Activated T-helper 17 cell treated with anti-CD3 and anti-CD28 coated beads, Interleukin-2, amount 50 U/mL, for 72 hours (primary cell): ENCODE measurements at places on chromosomes 1 and 21. TPM values are rescaled to one million over a fixed set of nuclear protein-coding genes. Genes with fewer than 3 reads are reported as not detected.

CYP4A11 gene
- total RNA-seq: not detected

RIIAD1 gene
- not detected for total RNA-seq

DNA sequence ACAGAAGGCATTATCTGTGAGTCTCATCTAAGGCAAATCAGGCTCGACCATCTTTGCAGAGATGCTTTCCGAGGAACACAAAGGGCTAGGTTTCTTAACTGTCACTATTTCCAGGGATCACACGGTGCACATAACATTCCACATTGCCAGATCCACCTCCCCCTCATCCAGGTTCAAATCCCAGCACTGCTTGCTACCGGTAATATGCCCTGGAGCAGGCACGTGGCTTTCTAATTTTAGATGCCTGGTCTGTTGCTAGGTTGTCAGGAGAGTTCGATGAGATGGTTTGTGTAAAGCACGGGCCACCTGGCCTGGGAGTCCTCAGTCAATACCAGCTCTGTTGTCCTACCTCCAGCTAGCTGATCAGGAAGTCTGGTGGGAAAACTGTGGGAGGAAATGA is 598.6 kb downstream of the NPHP4 start:
- no peak for ATAC-seq

- ATAC-seq: no peak
Observed at GRCh38 chr1:118945489-118945888, 42.7 kb downstream of the TBX15 start.

DNA sequence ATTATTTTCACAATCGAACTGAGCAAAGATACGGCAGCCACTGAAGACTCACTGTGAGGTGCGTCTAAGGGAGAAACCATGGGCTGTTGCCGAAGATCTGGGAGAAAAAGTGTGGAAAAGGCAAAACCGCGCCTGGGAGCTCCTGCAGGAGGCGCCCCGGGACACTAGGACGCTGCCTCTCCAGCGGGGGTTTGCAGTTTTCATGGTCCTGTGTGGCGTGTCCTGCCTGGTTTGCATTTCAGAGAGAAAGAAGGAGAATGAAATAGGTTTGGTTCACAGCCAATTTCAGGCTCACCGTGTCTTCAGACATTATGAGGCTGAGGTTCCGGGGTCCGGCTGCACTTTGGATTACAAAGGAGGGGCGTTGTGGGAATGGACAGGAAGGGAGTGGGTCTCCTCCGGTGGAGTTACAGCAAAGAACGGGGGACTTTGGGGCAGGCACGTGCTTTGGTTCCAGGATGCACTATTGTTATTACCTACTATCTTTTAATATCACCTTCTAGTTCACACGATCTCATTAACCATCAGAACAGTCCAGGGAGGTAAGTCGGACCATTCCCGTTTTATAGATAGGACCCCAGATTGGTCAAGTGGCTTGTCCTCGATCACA is 179.8 kb downstream of the DYRK1A start:
- ATAC-seq: no peak

- no peak for ATAC-seq
Observed at GRCh38 chr1:65538664-65539063, 118.2 kb downstream of the LEPR start.

GRCh38 chr1:81424061-81424460 is 376.7 kb upstream of the ADGRL2 start:
- no peak for ATAC-seq

DNA sequence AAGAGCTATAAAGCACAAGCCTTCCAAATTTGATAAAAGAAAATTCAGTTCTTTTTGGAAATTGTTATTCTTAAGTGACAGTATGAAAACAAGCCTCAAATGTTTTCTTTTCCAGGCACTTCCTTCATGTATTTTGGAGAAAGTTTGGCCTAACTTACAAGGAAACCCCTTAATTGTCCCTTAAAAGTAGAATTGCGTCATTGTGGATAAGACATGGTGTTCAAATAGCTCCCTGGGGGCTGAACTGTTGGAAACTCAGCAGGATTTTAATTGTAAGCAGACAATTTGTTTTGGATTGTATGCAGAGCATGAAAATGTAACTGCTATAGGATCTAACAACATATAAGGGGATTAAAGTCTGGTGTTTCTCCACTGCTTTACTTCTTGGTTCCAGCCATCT is 35.4 kb upstream of the FGGY start:
- ATAC-seq: no peak

DNA sequence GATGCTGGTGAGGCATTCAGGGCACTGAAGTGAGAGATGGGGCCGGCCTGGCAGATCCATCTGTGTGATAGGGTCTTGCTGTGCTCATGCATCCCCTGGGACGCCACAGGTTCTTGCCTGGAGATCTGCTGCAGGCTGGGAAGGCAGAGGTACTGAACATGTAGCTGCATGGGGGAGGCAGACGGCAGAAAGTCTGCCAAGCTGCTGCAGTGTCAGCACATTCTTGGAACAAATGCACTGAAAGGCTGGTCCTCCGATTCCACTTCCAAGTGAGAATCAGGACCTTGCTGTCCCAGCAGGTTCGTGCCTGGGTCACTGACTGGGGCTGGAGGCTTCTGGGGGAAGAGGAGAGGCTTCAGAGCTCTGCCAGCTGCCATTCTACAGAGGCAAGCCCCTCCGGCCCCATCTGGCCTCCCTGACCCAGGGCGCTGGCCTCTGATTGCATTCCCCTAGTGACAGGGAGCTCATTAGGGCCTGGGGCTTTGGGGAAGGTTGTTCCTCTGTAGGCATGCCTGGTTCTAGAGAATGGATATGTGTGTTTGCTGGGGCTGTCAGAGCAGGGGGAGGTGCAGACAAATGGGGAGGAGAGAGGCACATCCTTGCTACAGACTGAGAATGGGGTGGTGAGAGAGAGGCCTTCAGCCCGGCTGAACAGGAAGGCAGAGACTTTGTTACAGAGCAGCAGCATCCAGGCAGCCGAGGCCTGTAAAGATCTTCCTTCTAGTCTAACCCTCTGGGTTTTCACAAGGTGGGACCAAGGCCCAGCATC is 174.0 kb downstream of the TRABD2B start:
- ATAC-seq: no peak

DNA sequence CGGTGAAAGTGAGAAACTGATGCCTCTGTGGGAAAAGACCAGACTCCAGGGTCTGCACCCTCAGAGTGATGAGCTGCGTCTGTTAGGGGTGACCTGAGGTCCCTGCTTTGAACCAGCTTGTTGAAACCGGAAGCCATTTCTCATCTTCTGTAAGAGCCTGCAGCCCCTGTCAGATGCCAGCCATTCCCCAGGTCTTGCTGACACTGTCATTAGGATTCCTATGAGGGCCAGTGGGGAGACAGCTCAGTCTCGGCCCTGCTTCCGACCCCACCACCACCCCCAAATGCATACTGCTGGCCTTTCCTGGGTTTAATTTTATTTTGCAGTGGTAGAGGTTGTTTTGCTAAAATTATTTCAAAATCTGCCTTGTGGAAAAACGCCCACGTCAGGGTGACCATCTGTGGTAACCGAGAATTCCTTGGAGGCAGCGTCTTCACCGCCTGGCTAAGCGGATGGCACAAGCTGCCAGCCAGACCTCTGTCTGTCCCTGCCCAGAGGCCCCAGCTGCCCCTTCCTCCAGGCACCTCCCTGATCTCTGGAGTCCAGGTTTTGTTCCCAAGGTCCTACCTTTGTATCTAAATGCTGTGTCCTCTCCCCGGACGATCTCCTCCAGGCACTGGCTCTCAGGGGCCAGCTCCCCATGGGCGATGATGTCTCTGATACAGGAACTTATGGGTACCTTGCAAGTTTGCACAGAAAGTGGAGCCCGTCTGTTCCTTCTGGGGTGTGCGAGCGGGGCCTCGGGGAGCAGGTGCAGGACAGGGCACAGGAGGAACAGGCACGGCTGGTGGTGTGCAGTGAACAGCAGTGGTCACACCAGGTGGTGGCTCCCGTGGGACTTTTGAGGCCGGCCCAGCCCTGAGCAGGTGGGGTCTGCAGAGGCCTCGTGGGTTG is 49.9 kb downstream of the PRKCZ start:
- no peak for ATAC-seq

GRCh38 chr21:41865002-41865777 is 14.0 kb downstream of the PRDM15 start:
- peak; percentile 59 for ATAC-seq

DNA sequence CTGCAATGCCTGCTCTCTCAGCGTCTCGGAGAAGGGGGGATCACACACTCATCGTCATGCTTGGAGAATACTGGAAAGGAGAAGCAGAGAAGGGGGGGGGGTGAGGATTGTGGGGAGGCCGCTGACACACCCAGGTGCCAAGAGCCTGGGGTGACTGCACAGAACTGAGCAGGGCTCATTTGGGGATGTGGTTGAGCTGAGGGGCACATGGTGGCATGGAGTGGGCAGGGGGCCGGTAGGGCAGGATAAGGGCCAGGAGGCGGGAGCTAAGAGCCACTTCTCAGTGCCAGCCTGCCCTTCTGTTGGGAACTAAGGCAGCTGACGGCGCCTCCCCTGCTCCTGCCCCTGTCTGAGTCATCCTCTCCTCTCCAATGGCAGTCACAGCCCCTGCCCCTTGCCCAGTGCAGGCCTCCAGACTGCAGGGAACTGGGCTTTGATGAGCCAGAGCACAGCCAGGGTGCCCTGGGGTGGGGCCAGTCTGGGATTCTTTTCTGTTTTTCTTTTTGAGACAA is 27.2 kb downstream of the MRPL37 start:
- ATAC-seq: no peak

DNA sequence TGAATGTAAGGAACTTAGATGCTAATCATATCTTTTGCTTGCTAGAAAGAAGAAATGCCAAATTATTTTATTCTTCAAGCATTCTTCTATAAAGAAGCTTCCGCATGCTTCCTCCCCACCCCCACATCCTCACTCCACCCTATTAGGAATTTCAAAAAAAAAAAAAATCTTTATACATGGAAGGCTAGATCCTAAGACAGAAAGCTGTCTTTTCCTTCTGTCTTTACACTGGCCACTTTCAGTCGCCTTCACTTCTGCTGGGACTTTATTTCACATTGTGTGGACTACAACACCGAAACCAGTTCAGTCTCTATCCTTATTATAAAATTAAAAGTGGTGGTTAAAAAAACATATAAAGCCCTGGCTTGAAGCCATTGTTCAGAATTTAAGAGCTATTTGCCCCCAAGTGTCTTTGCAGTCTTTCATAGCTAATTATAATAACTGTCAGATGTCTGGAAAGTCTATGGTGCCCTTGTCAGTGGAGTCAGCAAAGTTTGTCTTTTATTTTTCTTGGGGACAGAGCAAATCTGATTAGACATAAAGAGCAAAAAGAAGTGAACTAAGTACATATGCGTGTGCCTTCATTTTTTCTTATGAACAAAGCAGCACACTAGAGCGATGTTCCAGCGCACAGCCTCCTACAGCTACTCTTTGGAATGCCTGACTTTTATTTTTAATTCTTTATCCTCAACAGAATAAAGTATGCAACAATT is 297.7 kb downstream of the PTPRC start:
- no peak for ATAC-seq
